ENCODE measurements at places on chromosomes 1 and 21. TPM values are rescaled to one million over a fixed set of nuclear protein-coding genes. Genes with fewer than 3 reads are reported as not detected.

DNAJC28 gene
- 1.6 TPM for total RNA-seq

HSD17B7 gene
- 5.6 TPM for total RNA-seq

PLEKHA6 gene
- 1.6 TPM for total RNA-seq

DNA sequence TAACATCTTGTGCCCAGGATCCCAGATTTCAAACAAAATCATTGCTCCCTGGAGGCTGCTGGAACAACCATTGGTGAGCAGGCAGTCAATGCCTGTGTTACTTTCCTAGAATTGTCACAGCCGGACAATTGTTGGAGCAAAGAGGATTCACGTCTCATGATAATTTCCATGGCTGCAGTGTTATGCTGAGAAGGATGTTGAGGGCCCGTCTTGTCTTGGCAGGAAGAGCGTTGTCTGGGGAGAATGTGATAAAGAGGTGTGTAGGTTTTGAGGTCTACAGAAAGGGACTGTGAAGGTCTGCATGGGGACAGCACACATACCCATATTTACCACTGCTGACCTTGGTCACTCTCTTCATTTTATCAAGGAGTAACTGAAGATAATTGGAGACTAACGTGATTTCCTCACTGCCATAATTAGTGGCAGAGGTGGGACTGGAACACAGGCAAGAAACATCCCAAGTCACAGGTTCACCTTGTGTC, 6.3 kb downstream of the MECR start:
- H3K36me3 ChIP-seq = peaks cover 5% of the 10 kb centered on the region
- H3K4me1 ChIP-seq = peaks cover 12% of the 10 kb centered on the region
- no peaks in the 10 kb centered on the region for H3K27me3 ChIP-seq
- no peak overlapping the region for H3K4me3 ChIP-seq

CD1D gene
- not detected for total RNA-seq

DNA sequence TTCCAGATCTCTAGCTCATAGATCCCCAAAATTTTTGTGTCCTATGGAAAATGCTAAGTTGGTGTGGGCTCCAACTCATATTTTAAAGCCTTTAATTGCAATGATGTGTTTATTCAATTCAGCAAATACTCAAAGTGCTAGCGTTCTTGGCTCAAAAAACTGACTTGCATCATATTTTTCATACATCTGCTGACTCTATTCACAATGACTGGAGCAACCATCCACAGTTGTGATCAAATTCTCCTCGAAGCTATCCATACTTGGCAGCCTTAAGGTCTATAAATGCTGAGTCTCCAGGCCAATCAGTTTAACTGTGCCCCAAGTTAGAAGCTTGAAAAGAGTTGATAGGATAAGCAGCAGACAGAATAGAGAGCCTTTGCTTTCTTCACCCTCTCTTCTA, 2.9 kb upstream of the ATP1A1 start:
- H3K36me3 ChIP-seq = no peaks in the 10 kb centered on the region
- peaks cover 12% of the 10 kb centered on the region for H3K4me1 ChIP-seq
- H3K27me3 ChIP-seq = peaks cover 32% of the 10 kb centered on the region
- H3K4me3 ChIP-seq = no peak overlapping the region
- DNase-seq = no peak
- H3K27ac ChIP-seq = no peak overlapping the region

GRCh38 chr1:201422436-201423030, 1.0 kb upstream of the TNNI1 start:
- no peak for DNase-seq
- no peak overlapping the region for H3K4me3 ChIP-seq
- peaks cover 20% of the 10 kb centered on the region for H3K27me3 ChIP-seq
- peaks cover 11% of the 10 kb centered on the region for H3K4me1 ChIP-seq
- no peak overlapping the region for H3K27ac ChIP-seq

- DNase-seq = no peak
- peaks cover 12% of the 10 kb centered on the region for H3K36me3 ChIP-seq
- H3K4me3 ChIP-seq = no peak overlapping the region
These were observed 79.3 kb upstream of the TLR5 start for GRCh38 chr1:223222377-223222776.

DNA sequence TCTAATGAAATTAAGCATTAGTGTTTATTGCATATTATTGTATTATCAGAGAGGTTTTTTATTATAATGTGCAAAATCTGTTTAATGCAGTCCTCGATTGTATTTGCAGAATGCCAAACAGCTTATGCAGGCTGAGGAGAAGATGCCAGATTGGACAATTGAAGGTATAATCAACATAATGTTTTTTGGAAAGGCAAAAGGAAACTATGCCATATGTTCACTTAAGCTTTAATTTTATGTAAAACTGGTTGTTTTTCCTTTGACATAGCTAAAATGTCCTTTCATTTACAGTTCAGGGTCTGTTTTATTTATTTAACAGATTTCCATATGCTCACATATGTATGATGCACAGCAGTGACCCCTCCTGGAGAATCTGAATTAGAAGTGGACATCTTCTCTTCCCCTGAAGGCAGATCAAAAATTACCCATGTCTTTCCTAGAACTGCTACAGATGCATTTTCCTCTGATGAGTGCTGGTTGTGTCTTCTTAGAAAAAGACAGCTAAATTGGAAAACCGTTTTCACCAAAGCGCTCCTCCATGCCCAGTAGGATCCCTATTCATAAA, 143.5 kb upstream of the USH2A start:
- no peak overlapping the region for H3K4me3 ChIP-seq
- H3K4me1 ChIP-seq = no peaks in the 10 kb centered on the region
- peak; percentile 14 for DNase-seq
- no peaks in the 10 kb centered on the region for H3K36me3 ChIP-seq

KLHDC9 gene
- total RNA-seq = 2.1 TPM

EIF2D gene
- 43.3 TPM for total RNA-seq

GRCh38 chr1:105785021-105785420, 1271.5 kb upstream of the PRMT6 start:
- H3K4me3 ChIP-seq = no peak overlapping the region
- DNase-seq = no peak
- H3K36me3 ChIP-seq = no peaks in the 10 kb centered on the region
- H3K4me1 ChIP-seq = no peaks in the 10 kb centered on the region
- no peak overlapping the region for H3K27ac ChIP-seq

FCRL4 gene
- total RNA-seq = not detected

- DNase-seq = no peak
- no peaks in the 10 kb centered on the region for H3K36me3 ChIP-seq
- peaks cover 31% of the 10 kb centered on the region for H3K4me1 ChIP-seq
These were observed 926 bp upstream of the ATP1B1 start for GRCh38 chr1:169105434-169106094.

Data from HFFc6 (cell line).